ENCODE measurements at places on chromosomes 6 and 20.

DNA sequence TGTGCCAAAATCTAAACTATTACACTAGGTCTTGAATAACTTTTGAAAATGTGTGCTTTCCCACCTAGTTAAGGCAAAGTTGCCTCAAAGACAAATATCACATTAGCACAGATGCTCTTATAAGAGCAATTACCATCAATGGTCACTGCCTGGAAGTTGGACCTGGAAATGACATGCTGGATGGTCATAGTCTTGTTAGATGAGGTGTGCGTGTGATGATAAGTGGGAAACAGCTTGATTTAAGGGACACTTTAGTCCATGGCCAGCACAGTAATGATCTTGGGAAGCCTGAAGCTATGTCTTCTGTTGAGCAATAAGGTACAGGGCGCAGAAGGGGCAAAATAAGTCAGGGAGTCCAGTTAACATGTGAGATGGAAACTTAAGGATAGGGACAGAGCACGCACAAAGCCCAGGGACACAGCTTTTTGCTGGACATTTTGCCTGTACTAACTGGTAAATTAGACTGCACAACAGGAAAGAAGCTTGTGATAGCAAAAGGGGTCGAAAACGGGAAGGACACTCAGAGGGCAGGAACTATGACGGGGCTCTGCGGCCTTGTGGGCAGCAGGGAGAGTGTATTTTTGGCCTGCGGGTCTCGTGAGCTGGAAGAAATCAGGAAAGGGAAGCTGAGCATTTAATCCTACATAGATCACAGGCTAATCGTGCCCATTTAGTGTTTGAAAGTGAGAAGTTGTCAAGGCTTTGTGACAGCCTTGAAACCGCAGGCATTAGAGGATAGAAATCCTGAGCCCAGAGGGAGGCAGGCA lies 66.7 kb upstream of the BMP2 start:
- DNase-seq: no peak

DNA sequence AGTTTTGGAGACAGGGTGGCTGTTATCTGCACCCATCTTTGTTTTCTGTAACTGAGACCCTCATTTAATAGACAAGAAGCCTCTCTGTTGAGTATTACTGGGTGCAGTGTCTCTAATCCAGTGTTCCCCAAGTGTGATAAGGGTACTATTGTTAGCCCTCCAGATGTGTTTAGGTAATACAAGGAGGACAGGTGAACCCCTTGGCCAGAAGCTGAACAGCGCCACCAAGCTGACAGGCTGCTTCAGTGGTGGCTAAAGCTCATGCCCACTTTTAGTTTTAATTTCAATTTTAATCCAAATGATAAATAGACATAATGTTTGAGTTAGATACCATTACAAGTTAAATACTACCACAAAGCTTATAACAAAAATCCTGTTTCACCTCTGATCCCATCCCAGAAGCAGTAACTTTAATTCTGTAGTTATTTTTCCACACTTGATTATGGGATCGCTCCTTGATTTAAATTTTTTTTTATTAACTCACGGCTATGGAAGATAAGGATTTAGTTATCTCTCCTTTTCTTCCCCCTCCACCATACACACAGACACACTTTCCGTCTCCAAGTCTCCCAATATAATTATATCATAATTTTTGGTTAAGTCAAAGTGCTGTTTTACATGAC lies 8.4 kb upstream of the STK35 start:
- DNase-seq: no peak

- no peak for DNase-seq
Measured at GRCh38 chr20:10218536-10219451, at the start of gene SNAP25. SNAP25 (plus strand) TSS chr20:10218830; CDS start chr20:10275492, 56,662 bp downstream.

- DNase-seq: no peak
Measured at GRCh38 chr6:72414657-72415056, 207.2 kb upstream of the KCNQ5 start.

GRCh38 chr20:32907886-32908285 lies 49.2 kb downstream of the EFCAB8 start:
- DNase-seq: no peak

- DNase-seq: no peak
Measured at GRCh38 chr6:24872779-24873178, 63.0 kb downstream of the RIPOR2 start.

- DNase-seq: no peak
Measured at GRCh38 chr6:155384321-155384952, 70.2 kb upstream of the TFB1M start.

GRCh38 chr6:153392156-153392555 lies 261.1 kb upstream of the RGS17 start:
- no peak for DNase-seq

- DNase-seq: no peak
Measured at GRCh38 chr6:167442245-167442644, 117.4 kb downstream of the TTLL2 start.

DNA sequence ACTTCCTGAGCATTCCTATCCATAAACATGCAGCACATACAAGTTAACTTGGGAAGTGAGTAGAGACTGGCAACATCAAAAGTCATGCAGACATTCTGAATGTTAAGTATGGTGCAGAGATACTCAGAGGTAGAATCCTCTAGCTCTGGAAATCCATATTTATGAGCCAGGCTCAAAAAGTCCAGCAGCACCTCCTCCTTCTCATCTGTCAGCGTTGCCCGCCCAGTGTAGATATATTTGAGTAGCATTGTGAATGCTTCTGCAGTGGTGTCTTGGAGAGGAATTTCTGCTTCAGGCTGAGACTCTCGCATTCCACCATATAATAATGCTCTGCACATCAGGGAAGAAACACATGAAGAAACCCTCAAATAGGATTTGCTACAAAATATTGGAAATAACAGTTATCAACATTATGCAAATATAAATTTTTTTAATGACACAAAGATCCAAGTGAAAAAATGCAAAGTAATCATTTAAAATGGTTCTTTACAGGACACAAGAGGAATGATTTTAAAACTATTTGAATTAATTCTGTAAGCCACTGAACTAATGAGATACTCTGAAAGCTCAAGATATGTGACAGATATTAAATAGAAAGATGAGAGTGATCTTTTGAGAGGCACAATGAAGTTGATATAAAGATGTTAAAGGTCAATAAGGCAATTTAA lies 45.6 kb downstream of the BTBD9 start:
- no peak for DNase-seq

DNA sequence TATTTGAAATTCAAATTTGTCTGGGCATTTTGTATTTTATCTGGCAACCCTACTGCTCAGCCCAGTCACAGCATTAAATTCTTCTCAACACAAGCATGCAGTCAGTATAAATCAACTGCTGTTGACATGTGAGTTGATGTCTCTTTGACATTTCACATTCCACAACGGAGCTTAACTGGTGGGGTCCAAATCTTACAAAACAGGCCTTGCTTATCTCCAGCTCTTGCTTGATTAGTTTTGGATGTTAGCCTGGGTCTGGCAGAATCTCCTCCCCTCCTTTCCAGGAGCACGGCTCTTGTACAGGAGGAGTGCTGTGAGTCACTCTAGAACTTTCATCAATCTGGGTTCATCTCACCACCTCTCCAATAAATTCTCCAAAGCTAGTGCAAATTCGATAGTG lies 80.8 kb upstream of the PHACTR1 start:
- DNase-seq: no peak

- no peak for DNase-seq
Measured at GRCh38 chr6:17995414-17995813, 8.0 kb upstream of the KIF13A start.

- no peak for DNase-seq
Measured at GRCh38 chr6:13011612-13012146, 295.1 kb downstream of the PHACTR1 start.

DNA sequence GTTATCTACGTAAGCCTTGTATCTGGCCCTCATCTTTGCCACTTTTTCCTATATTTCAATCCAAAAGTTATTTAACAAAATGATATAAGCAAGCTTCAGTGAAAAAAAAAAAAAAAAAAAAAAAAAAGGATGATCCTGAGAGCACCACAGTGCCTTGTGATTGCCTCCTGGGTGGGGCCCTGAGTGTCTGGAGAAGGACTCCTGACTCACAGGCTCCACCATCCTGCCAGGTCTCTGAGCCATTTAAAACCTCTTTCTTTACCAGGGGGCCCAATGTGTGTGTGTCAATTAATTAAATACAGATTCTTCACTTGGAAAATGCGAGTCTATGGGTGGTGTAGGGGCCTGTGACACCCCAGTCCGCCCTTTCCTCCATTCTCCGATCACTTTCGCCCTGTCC lies 105.2 kb downstream of the SMOC2 start:
- DNase-seq: no peak

DNA sequence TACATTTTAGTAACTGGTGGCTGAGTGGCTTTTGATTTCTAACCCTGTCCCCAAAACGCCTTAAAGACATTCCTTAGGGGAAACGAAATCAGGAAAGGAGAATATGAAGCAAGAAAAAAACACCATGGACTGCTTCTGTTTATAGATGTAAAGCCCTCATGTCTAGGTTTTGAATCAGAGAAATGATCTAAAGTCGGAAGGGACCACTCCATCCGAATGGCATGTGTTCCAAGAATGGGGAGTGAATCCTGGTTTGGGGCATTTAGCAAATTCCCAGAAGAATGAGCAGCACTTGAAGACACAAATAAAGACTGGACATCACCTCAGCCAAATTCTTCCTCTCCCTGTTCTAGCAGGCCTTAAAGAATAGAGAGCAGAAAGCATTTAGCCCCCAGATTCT lies 65.6 kb downstream of the CAP2 start:
- DNase-seq: no peak

DNA sequence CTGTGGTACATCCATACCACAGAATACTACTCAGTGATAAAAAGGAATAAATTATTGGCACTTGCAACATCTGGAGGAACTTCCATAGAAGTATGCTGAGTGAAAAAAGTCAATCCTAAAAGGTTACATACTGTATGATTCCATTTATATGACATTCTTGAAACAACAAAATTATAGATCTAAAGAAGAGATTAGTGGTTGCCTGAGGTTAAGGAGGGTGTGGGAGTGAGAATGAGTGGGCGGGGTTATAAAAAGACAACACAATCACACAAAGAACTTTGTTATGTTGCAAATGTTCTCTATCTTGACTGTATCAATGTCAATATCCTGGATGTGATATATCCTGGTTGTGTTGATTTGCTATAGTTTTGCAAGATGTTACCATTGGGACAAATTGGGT lies 21.2 kb downstream of the SNRPB start:
- no peak for DNase-seq

GRCh38 chr6:19297880-19298279 lies 539.3 kb upstream of the ID4 start:
- no peak for DNase-seq

DNA sequence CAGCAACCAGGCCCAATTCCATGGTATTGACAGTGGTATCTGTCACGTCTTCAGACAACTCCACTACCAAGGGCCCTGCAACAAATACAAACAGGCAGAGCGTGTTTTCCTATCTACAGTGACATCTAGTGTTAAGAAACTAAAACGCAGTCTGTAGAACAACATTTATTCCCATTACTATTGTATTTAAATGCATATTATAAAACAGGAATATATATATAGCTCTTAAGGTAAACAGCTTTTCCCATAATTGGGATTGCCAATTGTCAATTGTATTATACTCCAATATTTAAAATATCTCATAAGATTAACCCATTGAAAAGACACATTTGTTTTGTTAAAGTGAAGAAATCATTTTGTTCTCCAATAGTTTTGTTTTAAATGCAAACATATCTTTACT lies 97.2 kb downstream of the KIF16B start:
- DNase-seq: no peak

GRCh38 chr6:170102582-170103481 lies 188.0 kb downstream of the DLL1 start:
- peak; percentile 12 for DNase-seq

- no peak for DNase-seq
Measured at GRCh38 chr6:50143011-50143719, 93.4 kb upstream of the DEFB112 start.

GRCh38 chr20:62572980-62573379 lies 69.3 kb upstream of the SLCO4A1 start:
- no peak for DNase-seq

GRCh38 chr6:4369616-4370015 lies 234.2 kb upstream of the ECI2 start:
- DNase-seq: no peak

- DNase-seq: no peak
Measured at GRCh38 chr6:149482545-149483333, 2.1 kb downstream of the ZC3H12D start.

DNA sequence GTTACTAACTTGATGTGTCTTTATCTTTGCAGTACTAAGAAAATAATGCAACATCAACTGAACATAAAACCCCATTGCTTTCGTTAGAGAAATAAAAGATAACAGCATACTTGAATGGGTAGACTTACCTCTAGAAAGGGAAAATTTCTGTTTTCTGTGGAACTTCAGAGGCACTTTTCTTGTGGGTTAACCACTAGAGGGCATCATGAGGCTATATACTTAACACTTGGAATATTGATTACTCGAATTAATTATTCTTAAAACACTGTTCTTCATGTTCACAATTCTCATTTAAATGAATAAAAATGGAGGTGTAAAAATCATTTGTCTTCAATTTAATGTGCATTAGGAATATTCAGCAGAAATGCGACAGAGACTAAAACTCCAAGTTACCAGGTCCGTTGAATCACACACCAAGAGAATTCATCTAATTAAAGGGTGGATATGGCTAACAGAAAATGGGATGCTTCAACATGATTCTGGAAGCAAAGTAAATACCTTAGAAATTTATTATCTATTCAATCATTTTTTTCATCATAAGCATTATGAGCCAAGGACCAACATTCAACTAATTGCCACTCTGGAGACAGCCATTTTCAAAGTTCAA lies 330.8 kb upstream of the PREP start:
- no peak for DNase-seq

GRCh38 chr6:88599571-88599970 lies 363.8 kb downstream of the RNGTT start:
- DNase-seq: no peak

DNA sequence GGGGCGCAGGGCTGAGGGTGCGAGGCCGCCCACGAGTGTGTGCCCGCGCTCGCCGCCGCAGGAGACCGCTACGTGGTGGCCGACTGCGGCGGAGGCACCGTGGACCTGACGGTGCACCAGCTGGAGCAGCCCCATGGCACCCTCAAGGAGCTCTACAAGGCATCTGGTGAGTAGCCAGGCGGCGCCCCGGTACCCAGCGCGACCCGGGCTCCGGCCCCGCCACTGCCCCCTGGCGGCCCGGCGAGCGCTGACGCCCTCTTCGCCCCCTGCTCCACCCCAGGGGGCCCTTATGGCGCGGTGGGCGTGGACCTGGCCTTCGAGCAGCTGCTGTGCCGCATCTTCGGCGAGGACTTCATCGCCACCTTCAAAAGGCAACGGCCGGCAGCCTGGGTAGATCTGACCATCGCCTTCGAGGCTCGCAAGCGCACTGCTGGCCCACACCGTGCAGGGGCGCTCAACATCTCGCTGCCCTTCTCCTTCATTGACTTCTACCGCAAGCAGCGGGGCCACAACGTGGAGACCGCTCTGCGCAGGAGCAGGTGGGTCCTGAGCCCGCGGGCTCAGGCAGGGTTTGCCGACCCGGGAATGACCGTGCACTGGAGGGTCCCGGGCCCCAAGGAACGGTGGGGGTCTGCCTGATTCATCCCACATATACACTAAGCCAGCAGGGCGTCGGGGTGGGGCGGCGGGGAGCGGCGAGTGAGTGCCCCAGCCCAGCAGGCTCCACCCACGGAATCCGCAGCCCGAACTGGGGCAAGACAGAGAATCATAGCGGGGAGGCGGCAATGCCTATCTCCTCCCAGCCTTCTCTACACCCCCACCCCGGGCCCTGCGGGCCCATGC lies 17.4 kb downstream of the HSPA12B start:
- DNase-seq: no peak

Measured in colonic mucosa (tissue), 4 donors.